ENCODE measurements at places on chromosomes 13 and 19.

GRCh38 chr19:4215807-4216206 is 13.5 kb upstream of the EBI3 start:
- no peak for DNase-seq
- H3K36me3 ChIP-seq: no peaks in the 10 kb centered on the region
- H3K4me3 ChIP-seq: no peak overlapping the region

- DNase-seq: peak; percentile 51
- no peak overlapping the region for H3K27ac ChIP-seq
- H3K4me3 ChIP-seq: no peak overlapping the region
- no peaks in the 10 kb centered on the region for H3K27me3 ChIP-seq
- no peaks in the 10 kb centered on the region for H3K36me3 ChIP-seq
Measured at GRCh38 chr13:32142956-32143375, 111.4 kb downstream of the FRY start.

GRCh38 chr13:30366088-30366487 is 56.2 kb upstream of the UBE2L5 start:
- no peaks in the 10 kb centered on the region for H3K36me3 ChIP-seq
- H3K27ac ChIP-seq: no peak overlapping the region
- no peaks in the 10 kb centered on the region for H3K4me1 ChIP-seq
- no peak for DNase-seq
- no peak overlapping the region for H3K4me3 ChIP-seq

DNA sequence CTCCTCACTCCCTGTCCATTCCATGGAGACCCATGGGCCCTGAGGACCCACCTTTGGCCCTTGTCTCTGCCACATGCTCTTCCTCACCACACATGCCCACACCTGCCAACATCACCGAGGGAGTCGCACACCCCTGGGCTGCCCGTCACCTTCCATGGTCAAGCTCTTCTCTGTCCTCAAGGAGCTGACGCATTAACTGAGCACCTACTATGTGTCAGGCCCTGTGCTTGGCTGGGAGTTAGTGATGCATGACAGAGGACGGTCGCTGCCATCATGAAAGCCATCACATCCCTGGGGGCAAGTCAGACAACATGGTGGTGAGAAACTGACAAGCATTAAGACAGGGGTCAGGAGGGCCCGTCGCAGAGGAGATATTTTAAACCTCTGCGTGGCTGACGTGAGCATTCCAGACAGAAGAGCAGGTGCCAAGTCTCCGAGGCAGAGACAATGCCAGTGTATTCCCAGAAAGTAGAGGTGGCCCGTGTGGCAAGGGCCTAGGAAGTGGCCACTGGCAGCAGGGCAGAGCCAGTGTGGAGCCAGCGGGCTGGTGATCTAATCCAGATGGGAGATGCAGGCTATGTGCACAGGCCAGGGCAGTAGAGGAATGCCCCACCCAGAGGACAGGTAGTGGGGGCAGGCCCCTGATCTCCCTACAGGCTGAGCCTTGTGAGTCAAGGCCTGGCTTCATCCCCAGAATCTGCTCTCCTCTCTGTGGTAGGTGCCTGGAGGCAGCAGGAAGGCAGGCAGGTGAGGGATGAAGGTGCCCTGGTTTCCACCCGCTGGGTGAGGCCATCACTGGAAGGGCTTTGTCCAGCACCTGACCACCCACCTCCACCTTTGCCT is 21.2 kb downstream of the ELAVL1 start:
- peaks cover 36% of the 10 kb centered on the region for H3K36me3 ChIP-seq
- no peak overlapping the region for H3K27ac ChIP-seq
- no peaks in the 10 kb centered on the region for H3K27me3 ChIP-seq
- H3K4me3 ChIP-seq: no peak overlapping the region
- no peaks in the 10 kb centered on the region for H3K4me1 ChIP-seq

- H3K4me1 ChIP-seq: no peaks in the 10 kb centered on the region
- H3K4me3 ChIP-seq: no peak overlapping the region
- no peaks in the 10 kb centered on the region for H3K27me3 ChIP-seq
- peaks cover 10% of the 10 kb centered on the region for H3K36me3 ChIP-seq
Measured at GRCh38 chr19:49844138-49845095, 6.5 kb upstream of the PTOV1 start.

Measured in SJCRH30 (cell line).